GM18507 (cell line): ENCODE measurements at places on chromosomes 5 and 9.

DNA sequence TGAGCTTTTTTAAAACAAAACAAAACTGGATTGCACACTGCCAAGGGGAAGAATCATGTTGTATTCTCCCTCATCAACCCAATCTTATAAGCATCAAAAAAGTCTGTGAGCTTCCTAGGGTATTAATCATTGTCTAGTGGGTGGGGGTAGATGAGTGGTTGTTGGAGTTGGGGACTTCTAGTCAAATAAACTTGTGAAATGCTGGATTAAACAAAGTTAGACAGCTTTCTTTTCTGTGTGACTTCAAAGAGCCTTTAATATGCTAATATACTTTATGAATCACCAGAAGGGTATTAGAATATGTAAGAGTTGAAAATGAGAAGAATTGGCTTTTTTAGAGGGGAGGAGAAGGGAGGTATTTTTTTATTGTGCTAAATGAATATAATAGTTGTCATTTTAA lies 87.7 kb downstream of the GALNT10 start:
- no peak for DNase-seq

DNA sequence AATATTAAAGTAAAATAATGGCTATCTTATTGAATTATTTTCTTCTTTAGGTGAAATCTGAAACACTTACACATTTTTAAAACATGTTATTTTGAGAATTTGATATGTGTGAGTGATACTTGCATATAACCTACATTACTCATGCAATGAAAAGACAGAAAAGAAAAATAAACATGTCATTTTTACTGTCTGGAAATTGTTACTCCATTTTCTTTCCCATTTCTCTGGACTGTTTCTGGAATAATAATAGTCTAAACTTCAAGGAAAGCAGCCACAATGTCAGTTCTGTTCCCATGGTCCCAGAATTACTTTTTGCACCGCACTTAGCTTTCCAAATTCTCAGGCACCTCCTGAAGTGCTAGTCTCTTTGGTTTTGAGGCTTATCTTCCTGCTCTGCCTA lies 145.5 kb downstream of the PRR16 start:
- no peak for DNase-seq

DNA sequence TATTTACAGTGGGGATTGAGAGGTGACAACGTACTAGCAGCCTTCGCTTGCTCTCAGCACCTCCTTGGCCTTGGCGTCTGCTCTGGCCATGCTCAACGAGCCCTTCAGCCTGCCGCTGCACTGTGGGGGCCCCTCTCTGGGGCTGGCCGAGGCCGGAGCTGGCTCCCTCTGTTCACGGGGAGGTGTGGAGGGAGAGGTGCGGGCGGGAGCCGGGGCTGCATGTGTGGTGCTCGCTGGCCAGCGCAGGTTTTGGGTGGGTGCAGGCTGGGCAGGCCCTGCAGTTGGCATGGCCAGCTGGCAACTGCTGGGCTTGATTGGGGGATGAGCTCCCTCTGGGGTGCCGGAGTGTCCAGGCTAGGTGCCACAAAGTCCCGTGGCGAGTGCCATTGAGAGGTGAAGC lies 5.8 kb upstream of the DMRTA1 start:
- DNase-seq, result no peak

GRCh38 chr5:178434016-178434761 lies 156.0 kb downstream of the COL23A1 start:
- DNase-seq, result no peak

DNA sequence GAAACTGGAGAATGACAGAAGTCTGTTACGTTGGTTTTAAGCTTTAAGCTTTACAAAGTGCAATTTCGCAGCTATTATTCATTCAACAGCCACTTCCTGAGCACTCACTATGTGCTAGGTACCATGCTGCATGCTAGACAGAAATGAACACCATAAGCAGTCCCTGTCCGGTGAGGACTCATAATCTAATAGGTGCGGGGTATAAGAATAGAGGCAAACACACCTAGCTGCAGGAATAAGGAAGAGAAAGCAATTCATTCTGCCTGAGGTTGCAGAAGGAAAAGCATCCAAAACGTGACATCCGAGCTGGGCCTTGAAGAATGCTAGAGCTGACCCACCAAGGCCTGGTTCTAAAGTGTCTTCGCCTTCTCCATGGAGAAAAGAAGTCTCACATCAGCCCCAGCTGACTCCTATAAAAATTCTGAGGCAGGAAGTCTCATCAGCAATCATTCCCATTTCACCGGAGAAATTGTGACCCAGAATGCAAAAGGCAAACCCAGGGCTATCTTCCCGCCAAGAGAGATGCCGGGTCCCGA lies 542 bp downstream of the FKBP15 start:
- DNase-seq, result no peak

DNA sequence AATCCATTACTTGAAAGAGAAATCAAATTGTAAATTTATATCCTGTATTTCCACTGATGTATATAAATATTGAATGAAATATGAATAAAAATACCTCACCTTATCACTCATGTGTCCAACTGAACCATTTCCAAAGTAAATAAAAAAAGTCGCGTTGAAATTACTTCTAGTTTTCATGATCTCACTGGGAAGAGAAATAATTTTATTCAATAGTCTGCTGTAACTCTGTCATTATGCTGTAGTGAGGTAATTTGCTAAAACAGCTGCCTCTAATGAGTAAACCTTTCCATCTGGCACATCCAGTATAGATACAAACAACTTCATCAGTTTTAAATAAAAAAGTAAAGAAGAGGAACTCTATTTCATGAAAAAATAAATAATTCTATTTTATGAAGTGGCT lies 611.5 kb downstream of the ZNF608 start:
- no peak for DNase-seq

DNA sequence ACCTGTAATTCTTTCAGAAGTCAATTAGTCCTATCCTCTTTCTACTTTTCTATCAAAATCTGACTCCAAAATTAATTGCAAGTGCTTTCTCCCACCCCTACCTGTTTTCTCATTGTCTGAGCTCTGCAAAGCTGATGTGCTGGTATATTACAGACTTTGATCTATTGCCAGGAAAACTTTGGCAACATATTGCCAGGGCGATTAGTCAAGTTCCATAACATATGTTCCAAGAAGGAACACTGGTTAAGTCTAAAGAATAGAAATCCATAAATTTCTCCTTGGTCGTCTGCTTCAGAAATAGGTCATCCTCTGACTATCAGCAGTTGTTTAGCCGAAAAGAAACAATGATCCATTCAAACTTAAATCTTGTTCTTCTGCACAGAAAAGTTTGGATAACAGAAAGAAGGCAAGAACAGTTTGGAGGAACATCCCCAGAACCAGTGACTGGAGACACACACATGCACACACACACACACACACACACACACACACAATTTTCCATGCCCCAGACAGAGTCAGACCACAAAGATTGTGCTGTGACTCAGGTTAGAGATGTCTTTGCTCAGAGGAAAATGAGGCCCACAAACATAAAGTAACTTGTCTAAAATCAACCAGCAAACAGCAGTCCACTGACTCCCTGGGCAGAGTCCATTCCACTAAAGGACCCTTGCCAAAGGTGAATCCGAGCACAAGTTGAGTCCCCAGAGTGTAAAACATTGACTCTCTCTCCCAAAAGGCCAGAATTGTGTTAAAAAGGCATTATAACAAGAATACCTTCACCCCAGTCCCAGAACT lies 202.1 kb downstream of the DEPDC1B start:
- DNase-seq, result no peak

GRCh38 chr5:124889850-124890249 lies 143.4 kb upstream of the ZNF608 start:
- DNase-seq, result no peak

GRCh38 chr9:96607971-96608370 lies 11.7 kb downstream of the CDC14B start:
- DNase-seq, result no peak

- DNase-seq, result no peak
Observed at GRCh38 chr5:131505237-131505908, 129.7 kb downstream of the RAPGEF6 start.

GRCh38 chr5:129216001-129216400 lies 121.5 kb downstream of the ISOC1 start:
- DNase-seq, result no peak

GRCh38 chr5:37850226-37850865 lies 10.5 kb upstream of the GDNF start:
- no peak for DNase-seq

- no peak for DNase-seq
Observed at GRCh38 chr5:75496026-75496425, 15.4 kb downstream of the CERT1 start.

DNA sequence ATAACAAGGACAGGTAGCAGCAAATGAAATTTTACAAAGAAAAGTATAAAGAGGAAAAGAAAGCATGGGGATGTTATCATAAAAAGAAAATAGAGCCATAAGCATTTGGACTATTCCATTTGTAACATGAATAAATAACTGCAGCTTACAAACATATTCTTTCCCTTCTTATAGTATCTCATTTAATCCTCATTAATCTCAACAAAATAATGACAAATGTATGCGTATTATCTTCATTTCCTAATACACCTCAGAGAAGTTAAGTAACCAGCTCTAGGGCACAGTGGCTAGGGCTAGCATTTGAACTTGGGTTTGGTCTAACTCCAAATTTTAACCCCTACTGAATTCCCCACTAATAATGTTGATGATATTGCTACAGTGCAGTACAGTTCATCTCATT lies 175.5 kb upstream of the POU5F2 start:
- DNase-seq, result no peak

- no peak for DNase-seq
Observed at GRCh38 chr5:180194410-180195345, 14.3 kb downstream of the RASGEF1C start.

- no peak for DNase-seq
Observed at GRCh38 chr5:175021321-175021720, 296.9 kb downstream of the MSX2 start.

DNA sequence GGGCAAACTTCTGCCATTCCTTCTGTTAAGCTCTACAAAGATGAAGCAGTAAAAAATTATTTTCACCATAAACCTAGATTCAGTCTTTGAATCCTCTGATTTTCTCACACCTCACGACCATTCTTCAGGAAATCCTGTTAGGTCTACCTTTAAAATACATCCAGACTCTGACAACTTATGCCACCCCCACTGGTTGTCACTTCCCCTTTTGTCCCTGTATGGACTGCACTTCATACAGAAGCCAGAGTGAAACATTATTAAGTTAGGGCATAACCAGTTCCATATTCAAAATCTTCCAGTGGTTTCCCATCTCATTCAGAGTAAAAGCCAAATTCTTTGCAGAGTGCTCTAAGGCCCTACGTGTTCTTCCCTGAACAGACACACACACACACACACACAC lies 499.8 kb downstream of the RASEF start:
- no peak for DNase-seq

DNA sequence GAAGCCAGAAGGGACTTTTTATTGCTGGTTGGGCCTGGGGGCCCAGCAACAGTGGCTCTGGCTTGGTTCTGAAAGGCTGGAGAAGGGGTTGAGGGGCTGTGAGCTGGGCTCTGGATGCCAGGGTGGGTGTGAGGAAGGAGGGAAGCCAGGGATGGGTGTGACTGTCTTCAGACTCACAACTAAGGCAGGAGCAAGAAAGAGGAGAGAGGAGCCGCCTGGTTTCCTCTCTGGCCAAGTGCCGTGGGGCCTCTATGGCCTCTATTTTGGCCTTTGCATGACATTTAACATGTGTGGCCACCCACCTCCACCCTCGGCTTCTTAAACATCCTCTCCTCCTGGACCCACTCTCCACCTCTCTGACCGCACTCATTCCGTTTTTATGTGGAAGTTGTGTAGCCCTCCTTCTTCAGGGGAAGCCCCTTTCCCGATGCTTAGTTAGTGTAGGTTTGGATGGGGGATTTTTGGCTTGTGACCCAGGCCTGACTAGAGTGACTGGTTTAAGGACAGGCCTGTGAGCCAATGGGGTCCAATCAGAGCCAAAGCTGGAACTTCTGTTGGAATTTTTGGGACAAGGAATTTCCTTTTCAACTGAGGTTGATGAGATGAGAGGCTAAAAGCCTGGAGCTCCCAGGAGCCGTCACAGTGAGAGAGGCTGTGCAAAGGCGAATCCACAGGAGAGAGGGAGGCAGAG lies 517.8 kb downstream of the CCDC171 start:
- DNase-seq, result no peak

DNA sequence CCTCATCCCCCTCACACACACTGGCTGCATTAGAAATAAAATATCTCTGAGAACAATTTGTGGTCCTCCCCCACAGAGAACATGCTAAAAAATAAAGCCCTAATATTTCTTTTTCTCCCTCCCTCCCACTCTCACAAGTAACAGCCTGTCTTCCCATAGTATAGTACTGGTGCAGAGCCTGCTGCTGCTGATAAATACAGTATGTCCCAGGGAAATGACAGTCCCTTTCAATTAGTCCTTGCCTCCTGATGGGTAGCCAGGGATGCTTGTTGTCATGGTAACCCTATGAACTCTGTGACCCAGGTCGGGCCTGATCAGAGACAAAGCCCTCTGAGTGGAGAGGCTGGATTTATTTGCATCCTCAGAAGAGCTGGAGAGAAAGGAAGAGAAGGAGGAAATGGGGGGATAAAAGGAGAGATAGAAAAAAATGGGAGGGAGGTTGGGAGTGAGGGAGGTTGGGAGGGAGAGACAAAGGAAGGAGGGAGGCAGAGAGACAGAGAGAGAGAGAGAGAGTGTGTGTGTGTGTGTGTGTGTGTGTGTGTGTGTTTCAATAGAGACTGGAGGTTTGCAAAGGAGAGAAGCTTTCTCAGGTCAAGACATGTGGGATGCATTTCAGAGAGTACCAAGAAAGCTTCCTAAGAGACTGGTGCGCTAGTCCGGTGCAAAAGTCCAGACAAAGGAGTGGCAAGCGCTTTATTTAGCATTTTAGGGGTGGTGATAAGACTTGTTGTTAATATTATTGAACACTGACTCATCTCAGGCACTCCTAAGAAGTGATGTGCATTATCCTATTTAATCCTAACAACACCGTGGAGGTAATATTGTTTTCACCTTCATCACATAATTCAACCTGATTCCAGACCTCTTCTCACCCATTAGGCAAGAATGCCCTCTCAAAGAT lies 260.8 kb downstream of the FAM114A2 start:
- no peak for DNase-seq

DNA sequence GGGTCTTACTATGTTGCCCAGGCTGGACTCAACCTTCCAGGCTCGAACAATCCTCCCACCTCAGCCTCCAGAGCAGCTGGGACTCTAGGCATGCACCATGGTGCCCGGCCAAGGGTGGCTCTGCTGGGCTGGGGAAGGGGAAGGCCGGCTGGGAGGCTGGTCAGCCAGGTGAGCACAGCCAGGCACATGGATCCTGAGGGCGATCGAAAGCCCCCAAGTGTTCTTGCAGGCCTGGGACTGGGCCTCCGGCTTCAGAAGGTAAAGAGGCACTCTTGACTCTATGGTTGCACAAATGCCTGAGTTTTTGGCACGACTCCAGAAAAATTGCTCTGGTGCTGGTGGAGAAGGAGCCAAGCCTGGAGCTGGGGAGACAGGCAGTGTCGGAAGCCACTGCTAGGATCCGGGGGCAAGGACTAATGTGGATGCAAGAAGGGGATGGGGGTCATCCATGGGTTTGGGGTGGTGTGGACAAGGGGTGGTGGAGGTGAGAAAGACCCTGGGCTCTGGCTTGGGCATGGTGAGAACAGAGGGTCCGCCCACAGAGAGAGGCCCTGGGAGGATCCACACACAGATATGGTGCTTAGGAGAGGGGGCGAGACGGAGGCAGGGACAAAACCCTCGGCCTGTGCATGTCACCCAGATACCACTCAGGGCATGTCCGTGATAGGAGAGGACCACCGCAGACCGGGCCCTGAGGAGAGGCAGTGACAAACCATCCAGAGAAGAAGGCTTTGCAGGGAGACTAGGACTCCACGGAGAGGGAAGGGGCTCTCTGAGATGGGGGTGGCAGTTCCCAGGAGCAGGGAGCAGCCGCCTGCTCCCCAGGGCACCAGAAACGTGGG lies 51.1 kb upstream of the COL5A1 start:
- DNase-seq, result no peak

GRCh38 chr9:129639756-129640085 lies 2.2 kb downstream of the ASB6 start:
- DNase-seq, result no peak
